NCI-H82 (cell line): ENCODE measurements at places on chromosomes 1 and 21.

DNA sequence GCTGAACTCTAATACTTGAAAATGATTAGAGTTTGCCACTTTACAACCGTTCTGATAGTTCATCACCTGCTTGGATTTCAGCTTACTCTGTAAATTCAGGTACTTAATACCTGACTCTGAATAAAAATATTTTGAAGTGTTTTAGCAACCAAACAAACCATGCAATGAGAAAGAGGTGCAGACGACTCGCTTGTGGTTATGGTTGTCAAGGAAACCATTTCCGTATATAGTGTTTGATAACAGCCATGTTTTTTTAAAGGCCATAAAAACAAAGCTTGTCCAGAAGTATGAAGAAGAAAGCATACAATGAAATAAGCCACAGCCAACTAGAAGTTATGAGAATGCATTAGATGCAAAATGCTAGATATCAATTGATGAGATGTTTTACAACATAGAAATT lies 167.2 kb upstream of the HMCN1 start:
- DNase-seq = no peak

GRCh38 chr1:200243042-200243437 lies 166.8 kb downstream of the ZNF281 start:
- no peak for DNase-seq

- DNase-seq = no peak
These were observed 352.5 kb upstream of the VAMP3 start for GRCh38 chr1:7418442-7419080.

DNA sequence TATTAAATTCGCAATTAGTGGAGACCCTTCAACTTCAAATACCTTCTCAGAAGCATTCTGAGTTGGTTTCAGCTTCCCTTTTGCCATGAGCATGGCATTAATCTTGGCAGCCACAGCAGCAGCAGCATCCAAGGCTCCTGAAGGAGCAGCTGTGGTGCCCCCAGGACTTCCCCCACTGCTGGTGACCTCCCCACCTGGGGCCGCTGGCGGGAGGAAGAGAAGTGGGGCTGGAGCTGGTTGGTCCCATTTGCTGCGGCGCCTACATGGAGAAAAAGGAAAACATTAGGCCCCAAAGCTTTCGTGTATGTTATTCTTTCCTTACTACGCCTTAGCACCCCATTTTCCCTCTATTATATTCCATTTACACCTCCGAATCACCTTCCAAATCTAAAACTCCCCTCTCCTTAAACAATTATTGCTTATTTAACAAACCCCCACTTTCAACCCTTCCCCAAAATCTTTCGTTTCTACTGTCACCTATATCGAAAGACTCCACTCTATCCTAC lies 569 bp downstream of the KHDC4 start:
- peak; percentile 49 for DNase-seq

- peak; percentile 54 for DNase-seq
These were observed 131.1 kb downstream of the NEK7 start for GRCh38 chr1:198287916-198288315.

DNA sequence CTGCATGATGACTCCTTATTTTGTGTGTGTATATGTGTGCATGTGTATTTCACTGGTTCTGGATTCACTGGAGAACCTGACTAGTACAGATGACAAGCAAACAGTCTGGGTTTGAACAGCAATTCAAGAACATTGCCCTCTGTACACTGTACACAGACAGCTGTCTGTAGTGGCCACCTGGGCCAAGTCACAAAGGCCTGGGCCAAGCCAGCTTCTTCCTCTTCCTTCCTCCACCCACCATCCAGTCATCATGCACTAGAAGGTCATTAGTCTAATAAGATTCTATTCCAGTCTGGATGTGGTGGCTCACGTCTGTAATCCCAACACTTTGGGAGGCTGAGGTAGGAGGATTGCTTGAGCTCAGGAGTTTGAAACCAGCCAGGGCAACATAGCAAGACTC lies 155.9 kb downstream of the ELAVL4 start:
- DNase-seq = peak; percentile 14

DNA sequence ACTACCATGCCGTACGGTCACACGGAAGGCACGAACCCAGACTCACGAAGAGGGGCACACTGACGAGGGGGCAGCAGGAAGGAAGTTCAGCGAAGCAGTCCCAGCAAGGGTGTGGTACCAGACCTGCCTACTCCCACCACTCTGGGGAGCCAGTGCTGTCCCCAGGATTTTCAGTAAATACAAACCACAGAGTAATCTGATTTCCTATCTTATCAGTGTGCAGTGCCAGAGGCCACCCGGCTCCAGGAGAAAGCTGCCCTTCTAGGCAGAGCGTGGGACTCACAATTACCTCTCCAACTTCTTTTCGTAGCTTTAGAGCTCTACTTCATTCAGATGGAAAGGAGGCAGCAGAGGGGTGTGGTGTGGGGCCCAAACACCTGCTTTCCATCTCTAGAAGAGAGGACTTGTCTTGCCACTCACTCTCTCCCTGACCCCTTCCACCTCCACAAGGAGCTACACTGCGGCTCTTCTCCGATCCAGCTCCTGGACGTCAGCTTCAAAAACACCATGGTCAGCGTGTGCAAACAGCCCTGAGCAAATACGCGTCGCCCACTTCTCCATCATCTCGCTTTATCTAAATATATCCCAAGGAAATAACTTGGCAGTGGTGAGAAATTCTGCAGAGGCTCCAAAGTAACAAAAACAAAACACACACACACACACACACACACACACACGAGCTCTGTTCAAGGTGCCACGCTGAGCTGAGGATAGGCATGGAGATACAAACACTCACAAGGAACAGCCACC lies 98.5 kb downstream of the MRPL37 start:
- DNase-seq = no peak

- DNase-seq = peak; percentile 85
These were observed 14.7 kb downstream of the JUN start for GRCh38 chr1:58768971-58769808.

- peak; percentile 78 for DNase-seq
These were observed 115.8 kb upstream of the SPAG17 start for GRCh38 chr1:118300808-118301207.

DNA sequence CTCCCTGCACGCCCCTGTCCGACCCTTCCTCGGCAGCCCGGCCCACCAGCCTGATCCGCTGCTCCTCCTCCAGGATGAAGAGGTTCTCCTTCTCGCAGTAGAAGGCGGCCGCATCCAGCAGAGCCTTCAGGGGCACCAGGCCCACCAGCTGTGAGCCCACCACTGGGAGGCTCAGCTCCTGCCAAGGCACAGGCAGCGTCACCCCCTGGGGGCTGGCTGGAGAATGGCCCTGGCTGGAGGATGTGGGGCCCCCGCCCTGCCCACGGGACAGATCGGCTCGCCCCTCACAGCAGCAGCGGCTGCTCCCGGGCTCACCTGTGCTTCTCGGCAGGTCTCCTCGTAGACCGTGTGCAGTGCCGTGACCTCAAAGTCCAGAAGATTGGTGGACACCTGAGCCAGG lies 5.3 kb downstream of the FTCD start:
- DNase-seq = no peak

DNA sequence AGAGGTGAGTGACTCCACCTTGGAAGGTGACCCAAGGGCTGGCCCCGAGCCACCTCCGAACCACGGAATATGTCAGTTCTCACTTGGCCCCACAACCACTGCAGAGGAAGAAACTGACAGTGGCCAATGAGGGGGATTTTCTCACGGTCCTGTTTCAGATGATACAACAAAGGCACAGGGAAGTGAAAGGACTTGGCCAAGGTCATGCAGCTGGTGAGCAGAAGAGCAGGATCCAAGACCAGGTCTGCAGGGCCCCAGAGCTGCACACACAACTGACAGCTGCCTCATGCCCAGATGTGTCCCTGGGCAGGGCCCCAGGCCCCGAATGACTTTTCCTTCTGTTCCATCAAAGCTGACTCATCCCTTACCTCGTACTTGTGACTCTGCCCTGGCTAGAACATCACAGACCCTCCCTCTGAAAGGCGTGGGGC lies 25.8 kb upstream of the EVA1B start:
- no peak for DNase-seq

GRCh38 chr21:38367646-38368045 lies 110.9 kb downstream of the KCNJ15 start:
- DNase-seq = no peak

DNA sequence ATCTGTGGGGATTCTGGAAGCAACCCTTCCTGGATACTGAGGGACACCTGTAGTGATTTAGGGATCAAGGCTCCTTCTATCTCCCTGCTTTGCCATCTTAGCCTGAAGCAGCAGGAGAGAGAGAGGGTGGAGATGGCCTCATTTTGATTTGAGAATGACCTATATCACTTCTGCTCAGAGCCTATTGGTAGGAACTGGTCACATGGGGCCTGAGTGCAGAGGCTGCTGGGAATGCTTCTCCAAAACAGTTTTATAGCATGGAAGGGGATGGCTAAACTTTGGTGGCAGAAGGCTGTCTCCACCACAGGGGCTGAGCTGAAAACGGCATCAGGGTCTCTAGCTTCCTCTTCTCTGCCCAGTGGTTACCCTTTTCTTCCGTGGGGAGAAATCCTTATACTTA lies 105.8 kb downstream of the TBX19 start:
- no peak for DNase-seq

DNA sequence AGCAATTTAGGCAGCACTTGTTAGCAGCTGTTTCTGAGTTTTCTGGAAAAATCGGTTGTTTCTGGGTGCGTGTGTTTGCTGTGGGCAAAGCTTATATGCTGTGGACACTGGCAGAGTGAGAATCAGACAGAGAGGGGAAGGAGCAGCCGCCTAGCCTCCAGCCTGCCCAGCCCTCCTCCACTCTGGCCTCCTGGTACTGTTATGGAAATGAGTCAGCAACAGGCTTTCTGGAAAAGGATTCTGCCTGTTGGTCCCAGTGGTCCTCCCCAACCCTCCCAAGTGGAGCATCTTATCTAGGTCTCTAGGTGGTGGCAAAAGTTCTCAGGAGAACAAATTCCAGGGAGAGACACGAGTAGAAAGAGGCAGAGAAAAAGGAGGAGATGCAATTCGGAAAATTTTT lies 42.2 kb upstream of the GOLT1A start:
- no peak for DNase-seq
